ENCODE measurements at places on chromosomes 5 and 9.

DNA sequence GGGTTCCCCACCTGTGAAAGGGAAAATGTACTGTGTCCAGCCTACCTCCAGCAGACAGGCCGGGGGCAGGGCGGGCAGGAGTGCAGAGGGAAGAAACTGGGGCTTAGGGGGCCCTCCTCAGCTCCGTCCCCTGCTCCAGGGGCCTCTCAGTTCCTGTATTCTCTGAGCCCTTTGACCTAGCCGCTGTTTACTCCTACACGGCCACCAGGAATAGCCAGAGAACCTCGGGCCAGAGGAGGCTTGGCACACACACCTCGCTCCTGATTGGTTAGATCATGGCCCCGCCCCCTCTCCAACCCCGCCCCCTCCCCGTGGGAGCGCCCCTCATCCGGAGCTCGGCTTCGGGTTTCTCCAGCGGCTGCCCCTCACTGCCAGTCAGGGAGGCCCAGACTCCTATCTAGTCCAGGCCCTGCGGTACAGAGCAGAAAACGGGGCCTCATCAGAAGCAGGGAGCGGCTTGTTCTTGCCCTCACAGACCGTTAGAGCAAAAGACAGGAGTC, 2.2 kb downstream of the ST6GALNAC6 start:
- no peak for DNase-seq

- no peak for DNase-seq
These were observed 169.8 kb downstream of the FOCAD start for GRCh38 chr9:20853866-20854265.

DNA sequence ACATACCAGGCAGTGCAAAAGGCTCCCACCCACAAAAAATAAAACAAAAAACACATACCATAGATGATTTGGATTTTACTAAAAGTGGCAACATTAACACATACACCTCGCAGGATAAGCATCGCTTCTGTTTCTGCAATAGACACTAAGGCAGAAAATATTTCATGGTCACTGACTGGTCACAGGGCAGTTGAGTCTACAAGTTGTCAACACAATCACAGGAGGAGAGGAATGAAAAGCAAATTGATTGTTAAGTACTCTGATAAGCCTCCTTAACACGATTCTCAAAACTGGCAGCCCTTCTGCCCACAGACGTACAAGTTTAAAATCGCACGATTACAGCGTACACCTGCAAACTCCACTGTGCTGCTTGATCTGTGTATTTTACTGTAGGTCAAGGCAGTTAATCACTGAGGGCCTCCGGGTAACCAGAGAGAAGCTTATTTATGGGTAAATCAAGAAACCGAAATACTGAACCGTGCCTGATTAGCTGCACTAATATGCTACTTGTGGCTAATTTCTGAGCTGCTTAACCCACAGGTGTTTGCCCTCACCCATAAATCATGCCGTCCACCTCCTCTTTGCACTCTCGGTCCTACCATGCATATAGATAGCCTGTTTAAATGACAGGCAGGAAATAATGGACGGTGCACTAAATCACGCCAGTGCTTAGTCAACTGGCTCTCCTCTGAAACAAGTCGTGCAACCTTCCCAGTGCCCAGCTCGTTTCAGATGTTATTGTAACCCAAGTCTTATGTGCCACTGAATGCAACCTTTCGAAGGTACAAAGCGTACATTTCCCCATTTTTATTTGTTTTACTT, 659.4 kb upstream of the ADAMTS16 start:
- no peak for DNase-seq

DNA sequence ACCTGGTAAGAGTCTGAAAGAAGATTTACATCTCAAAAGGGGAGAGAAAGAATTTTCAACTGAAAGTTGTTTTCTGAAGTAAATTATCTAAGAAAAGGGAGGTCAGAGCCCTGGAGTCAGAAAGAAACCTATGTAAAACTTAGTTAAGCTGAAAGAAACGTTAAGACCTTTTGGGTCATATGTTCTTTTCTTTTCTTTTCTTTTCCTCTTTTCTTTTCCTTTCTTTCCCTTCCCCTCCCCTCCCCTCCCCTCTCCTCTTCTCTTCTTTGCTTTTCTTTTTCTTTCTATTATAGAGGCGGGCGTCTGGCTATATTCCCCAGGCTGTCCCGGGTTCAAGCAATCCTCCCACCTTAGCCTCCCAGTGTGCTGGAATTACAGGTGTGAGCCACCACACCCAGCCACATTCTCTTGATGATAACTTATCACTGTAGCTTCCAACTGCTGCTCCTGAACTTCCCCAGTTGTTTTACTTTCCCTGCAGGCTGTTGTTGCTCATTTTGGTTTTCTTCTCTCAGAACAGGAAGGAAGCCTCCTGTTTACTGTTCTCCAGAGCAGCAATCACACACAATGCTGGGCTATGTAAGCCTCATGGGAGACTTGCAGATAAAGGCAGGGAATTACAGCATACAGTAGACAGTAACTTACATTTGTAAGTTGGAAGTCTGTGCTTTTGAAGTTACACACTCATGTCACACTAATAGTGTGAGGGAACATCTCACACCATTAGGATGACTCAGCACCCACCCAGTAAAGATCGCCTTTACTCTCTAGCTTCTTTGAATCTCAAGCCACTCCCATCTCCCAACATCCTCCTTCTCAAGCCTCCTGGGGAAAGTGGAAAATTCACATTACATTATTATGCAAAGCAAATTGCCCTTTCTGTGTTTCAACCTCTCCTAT, 2216.6 kb upstream of the WWC1 start:
- DNase-seq: no peak

GRCh38 chr5:103469288-103470040, 93.1 kb downstream of the NUDT12 start:
- no peak for DNase-seq

DNA sequence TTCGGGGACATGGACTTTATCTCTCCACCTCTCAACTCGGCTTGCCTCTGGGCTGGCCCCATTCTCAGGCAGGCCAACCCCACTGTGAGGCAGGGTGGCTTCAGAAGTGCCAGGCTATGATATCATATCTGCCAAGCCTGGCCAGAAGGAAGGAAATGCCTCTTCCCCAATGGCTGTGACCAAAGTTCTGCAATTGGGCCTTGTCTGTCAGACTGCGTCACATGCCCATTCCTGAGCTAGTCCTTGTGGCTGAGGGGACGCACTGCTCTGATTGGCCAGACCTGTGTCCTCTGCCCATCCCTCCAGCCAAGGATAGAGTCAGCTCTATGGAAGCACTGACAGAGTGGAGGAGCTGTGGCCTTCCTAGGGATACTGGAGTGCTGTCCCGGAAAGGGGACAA, 11.9 kb downstream of the SMIM23 start:
- no peak for DNase-seq

DNA sequence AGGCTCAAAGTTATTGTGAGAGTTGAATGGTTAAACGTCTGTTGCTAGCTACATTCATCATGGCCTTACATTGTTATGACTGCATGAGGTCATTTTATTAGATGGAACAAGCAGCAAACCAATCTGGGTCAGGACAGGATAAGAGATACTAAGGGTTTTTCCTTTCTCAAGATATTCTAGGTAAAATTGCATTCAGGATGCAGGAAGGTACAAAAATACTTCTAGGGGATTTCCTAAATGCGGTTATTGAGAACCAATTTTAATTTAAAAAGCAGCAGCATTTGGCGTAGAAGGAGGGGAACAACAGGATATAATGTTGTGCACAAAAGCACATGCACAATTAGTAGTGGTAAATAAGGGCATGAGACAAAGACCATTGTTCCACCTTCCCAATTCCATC, 39.2 kb upstream of the LURAP1L start:
- DNase-seq: no peak

GRCh38 chr9:129416821-129417539, 203.9 kb downstream of the C9orf50 start:
- DNase-seq: no peak

DNA sequence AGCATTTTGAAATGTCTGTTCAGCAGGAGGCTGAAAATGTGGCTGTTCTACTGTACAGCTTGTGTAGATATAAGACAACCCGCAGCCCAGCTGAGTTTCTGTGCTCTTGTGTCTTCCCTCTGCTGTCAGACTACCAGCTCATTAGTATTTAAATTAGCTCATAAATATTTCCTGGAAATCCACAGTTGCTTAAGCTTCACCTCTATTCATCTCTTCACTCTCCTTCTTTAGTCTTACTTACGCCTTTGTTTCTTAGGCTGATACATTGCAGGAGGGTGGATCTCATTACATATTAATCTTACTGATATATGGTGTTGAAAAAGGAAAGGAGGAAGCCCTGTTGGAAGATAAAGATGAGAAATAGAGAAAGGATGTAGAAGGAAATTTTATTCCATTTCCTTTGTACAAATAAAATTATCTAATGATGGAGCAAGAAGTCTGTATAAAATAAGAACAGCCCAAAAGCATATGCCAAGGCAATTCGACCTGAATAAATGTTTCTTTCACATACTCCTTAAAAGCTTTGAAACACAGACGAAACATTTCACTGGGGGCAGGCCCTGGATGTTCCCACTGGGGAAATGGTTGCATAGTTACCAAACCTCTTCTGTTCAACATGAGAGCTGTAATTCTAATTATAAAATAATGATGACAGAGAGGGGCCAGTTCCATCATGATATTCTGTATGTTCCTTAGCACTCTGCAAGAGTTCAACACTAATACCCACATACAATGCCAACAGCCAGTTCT, 111.8 kb upstream of the APC start:
- DNase-seq: no peak

DNA sequence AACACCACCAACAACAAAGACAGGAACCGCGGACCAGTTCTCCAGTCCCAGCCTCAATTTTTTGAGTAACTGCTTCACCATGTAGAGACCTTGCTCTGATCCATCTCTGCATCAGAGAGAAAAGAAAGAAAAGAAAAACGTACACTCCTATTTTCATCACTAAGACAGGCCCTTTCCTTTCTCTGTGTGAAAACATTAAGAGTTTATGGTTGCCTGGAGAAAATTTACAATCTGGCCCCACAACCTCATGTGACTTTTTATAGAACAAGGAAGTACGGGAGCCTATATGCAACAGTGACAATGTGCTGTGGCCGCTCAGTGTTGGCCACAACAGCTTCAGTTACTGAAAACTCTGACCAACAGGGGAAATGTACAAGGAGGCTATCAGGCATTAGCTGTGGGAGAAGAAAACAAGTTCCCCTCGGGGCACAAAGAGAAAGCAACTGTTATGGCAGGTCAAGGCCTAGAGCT, 272.9 kb upstream of the PTGER4 start:
- no peak for DNase-seq

- DNase-seq: no peak
These were observed 37.1 kb upstream of the NR3C1 start for GRCh38 chr5:143440448-143441115.

GRCh38 chr5:39057734-39058133, 16.5 kb downstream of the RICTOR start:
- no peak for DNase-seq

GRCh38 chr9:123235448-123235847, 32.9 kb downstream of the STRBP start:
- DNase-seq: no peak
